Small intestine (tissue), 16 donors: ENCODE measurements at places on chromosomes 13 and 19. TPM values are rescaled to one million over a fixed set of nuclear protein-coding genes. Genes with fewer than 3 reads are reported as not detected.
A peak's percentile ranks its signal among the peaks of the same experiment; 100 is the strongest.

GRCh38 chr13:113350938-113351335, 13.0 kb downstream of the GRTP1 start:
- no peak for DNase-seq
- H3K36me3 ChIP-seq = peaks cover 80% of the 10 kb centered on the region

- no peaks in the 10 kb centered on the region for H3K27me3 ChIP-seq
- H3K36me3 ChIP-seq = no peaks in the 10 kb centered on the region
- DNase-seq = peak; percentile 46
- H3K27ac ChIP-seq = no peak overlapping the region
- H3K4me1 ChIP-seq = peaks cover 2% of the 10 kb centered on the region
Measured at GRCh38 chr13:33388286-33388998, 102.9 kb upstream of the STARD13 start.

FUT1 gene
- polyA plus RNA-seq = 0.22 TPM

C19orf85 gene
- not detected for polyA plus RNA-seq
